GOT3 (cell line): ENCODE measurements at places on chromosomes 7 and 10.

- no peak for DNase-seq
These were observed 71.5 kb upstream of the LRRC17 start for GRCh38 chr7:102841290-102841689.

- no peak for DNase-seq
These were observed 31.1 kb downstream of the NRBF2 start for GRCh38 chr10:63164166-63164623.

DNA sequence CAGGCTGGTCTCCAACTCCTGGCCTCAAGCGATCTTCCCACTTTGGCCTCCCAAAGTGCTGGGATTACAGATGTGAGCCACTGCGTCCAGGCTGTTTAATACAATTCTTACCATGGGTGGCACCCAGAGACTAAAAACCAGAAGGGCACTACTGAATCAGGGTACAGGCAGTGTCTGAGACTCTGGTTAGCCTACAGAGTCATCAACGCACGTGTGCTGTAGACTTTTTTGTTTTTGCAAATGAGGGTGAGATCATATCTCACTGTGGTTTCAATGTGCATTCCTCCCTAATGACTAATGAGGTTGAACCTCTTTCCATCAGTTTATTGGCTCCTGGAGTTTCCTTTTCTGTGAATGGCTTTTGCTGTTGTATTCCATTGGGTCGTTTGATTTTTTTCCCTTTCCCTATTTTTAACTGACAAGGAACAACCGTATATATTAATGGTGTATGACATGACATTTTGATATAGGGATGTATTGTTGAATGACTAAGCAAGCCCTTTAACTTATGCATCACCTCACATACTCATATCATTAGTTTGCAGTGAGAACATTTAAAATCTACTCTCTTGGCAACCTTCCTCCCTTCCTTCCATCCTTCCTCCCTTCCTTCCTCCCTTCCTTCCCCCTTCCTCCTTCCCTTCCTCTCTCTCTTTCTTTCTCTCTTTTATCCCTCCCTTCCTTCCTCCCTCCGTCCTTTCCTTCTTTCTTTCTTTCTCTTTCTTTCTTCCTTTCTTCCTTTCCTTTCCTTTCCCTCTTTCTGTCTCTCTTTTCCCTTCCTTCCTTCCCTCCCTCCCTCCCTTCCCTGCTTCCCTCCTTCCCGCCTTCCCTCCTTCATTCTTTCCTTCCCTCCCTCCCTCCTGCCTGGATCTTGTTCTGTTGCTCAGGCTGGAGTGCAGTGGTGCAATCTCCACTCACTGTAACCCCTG lies 9.3 kb upstream of the TMEM270 start:
- peak; percentile 35 for DNase-seq

- DNase-seq, result no peak
These were observed 53.9 kb upstream of the RAB18 start for GRCh38 chr10:27450225-27450624.

DNA sequence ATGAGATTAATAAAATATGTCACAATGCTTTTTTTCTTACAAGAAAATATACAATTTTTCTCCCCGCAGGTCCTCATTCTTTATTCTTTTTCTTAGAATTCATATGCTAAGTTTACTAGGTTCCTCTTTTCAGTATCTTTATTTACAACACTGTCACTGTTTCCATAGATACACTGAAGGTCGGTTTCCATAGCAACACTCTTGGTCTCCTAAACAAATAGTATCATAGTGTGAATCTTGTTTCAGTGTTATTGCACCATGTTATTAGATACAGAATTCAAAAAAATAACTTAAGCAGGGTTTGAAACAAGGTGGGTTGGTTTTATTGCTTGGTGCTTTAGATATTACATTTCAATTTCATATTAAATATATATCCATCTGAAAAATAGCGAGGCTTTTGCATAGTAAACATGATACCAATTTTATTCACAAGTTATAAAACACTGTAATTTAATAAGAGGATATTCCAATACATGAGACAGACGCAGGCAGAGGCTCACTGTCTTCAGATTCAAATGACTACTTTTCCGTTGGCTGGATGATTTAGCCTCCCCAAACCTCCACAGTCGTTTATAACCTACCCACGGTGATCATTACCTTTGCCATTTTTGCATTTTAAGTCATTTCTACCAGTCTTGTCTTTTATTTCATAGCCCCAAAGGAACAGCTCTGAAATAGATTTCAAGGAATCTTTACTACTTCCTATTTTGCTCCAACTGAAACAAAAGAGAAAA lies 88.9 kb upstream of the KLF6 start:
- DNase-seq, result no peak

- no peak for DNase-seq
These were observed 82.5 kb downstream of the AHR start for GRCh38 chr7:17380736-17381662.

GRCh38 chr7:107180378-107180777 lies 11.6 kb downstream of the HBP1 start:
- no peak for DNase-seq

DNA sequence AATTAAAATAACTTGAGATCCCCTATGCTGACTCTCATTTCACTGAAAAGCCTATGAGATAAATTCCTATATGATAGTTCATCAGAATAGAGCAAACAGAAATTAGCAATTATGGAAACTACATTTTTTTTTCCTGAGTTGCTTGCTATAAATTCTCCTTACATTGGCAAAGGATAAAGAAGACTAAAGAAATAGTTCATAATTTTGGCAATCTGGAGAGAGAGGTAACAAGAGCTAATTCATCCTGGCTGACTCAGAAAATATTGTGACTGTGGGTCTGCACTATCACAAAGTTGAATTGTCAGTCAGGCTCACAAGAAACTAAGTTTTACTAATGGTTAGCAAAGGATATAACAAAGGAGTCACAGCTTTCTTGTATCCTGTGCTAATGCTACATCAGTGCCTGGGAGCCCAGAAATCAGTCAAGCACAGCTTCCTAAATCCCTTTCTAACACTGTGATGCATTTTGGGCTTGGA lies 483.0 kb downstream of the MAGI2 start:
- no peak for DNase-seq
